ENCODE measurements at places on chromosomes 2 and 18.
A peak's percentile ranks its signal among the peaks of the same experiment; 100 is the strongest.

DNA sequence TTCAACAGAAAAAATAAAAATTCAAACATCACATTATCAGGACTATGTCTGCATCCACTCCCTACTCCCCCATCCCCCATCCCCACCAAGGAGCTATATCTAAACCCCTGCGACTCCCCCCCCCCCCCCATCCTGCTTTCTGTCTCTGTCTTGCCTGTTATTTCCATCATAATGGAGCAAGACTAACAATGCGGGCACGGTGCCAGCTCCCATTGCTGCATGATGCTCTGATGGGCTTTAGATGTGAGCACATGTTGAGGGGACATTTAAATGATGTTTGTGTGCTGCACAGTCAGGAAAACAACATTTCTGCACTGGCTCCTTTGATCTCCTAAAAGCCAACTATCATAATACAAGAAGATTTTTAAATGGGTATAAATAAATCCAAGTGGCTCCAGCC is 644.2 kb upstream of the SETBP1 start:
- DNase-seq = no peak

DNA sequence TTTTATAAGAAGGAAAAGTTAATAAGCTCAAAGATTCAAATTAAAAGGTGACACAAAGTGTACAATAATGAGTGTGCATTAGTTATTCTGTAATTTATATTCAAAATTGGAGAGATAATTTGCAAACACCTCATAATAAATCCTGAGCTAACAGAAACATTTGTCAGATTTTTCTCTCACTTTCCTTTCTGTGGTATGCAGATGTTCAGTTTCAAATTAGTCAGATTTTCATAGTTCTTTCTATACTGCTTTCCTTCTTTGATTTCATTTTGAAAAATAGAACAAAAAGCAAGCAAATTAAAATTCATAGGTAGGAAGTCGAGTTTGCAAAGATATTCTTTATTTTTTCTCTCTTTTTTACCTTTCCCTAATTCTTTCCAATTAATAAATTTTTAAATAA is 1420.1 kb upstream of the NXPH2 start:
- DNase-seq = no peak

DNA sequence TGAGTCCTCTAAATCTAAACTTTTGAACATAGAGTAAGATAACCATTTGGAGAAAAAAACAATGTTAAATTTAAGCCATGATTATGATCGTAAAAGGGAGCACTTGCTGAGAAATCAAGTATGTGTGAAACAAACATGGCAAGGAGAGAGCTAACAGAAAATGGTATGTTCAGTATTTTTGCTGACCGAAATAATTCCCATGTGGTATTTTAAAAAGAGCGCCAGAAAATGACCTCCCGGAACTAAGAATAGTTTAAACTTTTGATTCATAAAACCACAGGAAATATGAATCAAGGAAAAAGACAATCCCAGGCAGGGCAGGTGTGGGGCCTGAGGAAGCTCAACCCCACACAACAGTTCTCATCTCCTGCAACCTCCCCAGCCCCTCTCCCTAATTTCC is 74.2 kb downstream of the DOCK10 start:
- no peak for DNase-seq

DNA sequence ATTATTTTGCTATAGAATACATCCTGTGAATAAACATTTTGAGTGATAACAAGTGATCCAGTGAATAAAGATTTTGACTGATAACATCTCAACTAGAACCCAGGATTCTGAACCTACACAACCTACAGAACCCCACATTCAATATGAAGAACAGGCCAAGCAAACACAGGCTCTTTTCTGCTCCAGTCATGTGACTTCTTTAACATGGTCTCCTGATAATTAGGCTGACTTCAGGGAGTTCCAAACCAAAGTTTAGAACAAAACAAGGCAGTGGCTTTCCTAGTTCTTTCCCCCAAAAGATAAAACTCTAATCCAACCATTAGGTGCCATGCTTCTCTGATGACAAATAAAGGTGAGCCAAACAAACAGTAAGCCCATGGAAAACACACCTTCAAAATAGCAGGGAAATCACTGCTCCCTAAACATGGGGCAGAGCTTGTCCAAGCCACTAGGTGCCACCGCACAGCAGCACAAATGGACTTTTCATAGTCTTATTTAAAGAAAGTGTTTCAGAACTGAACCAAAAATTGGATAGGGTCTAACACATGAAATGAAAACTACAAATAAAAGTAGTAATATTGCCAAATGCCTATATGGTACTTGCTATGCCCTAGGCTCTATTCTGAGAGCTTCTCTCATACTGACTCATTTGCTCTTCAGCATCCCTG is 95.3 kb downstream of the EVA1A start:
- peak; percentile 9 for DNase-seq

DNA sequence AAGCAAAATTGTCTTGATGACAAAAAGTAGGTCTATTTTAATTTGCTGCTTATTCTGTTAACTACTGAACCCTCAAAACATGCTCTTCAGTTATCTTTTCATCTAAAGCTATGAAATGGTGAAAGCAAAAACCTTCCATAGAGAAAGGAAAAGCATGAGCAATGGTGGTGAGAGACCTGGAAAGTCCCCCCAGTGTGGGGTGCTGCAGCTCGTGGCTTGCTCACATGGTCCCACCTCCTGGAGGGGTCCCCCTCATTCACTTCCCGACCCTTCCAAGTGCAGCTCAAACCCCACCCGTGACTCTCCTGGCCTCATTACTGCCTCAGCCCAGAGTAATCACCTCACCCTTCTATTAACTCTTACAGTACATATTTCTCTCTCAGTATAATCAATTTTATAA is 301.8 kb upstream of the HNRNPA3 start:
- DNase-seq = no peak

- no peak for DNase-seq
Measured at GRCh38 chr2:64952511-64953482, 36.4 kb upstream of the SLC1A4 start.

DNA sequence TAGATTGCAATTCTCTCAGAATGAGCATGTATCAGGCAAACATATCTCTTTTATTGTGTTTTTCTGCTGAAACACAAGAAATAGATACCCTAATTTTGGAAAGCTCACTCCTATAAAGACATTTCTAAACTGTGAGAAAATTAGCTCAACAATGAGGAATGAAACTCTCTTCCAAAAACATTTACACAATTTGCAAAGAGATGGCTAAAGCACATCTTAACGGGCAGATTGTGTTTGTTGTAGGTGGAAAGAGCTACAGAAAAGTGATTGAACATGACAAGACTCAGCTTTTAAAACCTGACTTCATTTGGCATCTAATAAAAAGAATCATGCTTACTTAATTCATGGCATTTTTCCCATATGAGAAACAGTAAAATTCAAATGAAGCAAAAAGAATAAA is 175.0 kb upstream of the SLC39A10 start:
- no peak for DNase-seq

GRCh38 chr2:126679094-126679713 is 23.2 kb downstream of the GYPC start:
- no peak for DNase-seq

- DNase-seq = no peak
Measured at GRCh38 chr2:143504397-143504796, 375.2 kb downstream of the ARHGAP15 start.

DNA sequence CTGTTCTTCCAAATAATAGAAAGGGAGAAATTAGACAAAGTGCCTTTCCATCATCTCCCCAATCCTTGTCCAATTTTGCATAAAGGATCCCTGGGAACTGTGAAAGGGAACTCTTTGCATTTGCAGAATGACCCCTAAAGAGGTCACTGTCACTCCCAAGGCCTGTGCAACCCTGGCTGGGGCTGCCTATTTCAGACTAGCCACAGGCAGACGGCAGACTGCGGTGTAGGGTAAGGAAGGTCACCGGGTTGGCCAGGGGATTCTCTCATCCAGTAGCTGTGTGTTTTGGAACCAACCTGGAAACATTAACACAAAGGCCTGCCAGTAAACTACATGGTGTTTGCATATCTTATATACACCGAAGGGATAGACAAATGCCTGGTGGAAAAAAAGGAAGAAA is 818.7 kb downstream of the BCL11A start:
- DNase-seq = peak; percentile 22

DNA sequence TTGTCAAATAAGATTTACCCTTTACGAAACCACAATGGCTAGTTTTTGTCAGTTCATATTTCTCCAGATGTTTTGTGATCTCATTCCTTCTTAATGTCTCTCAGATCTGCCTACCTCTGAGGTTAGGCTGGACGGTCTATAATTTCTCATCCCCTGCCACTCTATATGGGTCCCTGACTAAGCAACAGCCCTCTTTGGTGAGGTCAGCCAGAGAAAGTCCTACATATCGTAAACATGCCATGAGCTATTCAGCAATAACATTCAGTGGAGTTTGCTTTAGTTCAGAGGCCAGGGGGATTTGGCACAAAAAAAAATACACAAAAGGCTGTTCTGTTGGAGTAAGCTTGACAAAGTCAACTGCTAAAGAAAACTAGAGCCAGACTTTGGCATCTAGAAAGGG is 192.1 kb upstream of the NCKAP5 start:
- DNase-seq = no peak

GRCh38 chr2:45729753-45730512 is 78.5 kb downstream of the PRKCE start:
- no peak for DNase-seq

DNA sequence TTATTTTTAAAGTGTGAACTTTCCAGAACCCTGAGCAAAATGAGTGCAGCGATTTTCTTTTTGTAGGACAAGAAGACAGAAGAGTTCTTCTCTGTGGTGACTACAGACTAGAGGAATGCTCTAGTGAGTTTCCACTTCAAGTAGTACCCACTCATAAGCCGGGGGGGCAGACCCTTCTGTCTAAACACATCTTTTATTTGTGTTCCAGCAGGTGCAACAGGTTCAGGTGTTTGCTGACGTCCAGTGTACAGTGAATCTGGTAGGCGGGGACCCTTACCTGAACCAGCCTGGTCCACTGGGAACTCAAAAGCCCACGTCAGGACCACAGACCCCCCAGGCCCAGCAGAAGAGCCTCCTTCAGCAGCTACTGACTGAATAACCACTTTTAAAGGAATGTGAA is 25.2 kb downstream of the PTRHD1 start:
- DNase-seq = no peak

GRCh38 chr18:58194028-58194427 is 150.0 kb downstream of the NEDD4L start:
- peak; percentile 50 for DNase-seq

GRCh38 chr2:36706021-36706876 is 9.7 kb downstream of the VIT start:
- no peak for DNase-seq

- peak; percentile 27 for DNase-seq
Measured at GRCh38 chr2:177799531-177799930, 273.0 kb downstream of the PDE11A start.

- no peak for DNase-seq
Measured at GRCh38 chr2:48075631-48076030, 169.3 kb upstream of the FBXO11 start.

GRCh38 chr2:241692448-241692847 is 5.8 kb upstream of the DTYMK start:
- DNase-seq = no peak

DNA sequence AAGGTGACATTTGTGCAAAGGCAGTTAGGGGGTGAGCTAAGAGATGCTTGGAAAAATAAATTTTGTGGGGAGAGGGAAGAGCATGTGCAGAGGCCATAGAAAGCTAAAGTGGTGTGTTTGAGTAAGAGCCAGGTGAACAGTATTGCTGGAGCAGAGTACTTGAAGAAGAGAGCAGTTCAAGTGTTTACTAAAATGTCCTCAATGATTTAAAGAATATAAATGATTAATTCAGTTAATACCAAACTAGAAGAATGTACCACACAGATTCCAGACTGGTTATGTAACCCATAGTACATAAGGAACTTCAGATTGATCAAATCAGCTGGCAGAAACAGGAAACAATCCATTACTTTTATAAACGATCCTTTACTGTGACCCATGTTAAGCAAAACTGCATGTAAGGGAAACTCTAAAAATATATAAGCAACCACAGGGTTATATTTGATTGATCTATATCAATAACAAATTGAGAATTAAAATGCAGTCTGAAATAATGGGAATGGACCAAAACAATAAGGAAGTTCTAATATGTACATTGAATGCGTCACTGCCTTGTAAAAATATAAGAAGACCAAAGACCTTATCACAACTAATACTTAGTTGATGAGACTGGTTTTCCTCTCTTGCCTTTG is 76.9 kb downstream of the LDAH start:
- no peak for DNase-seq

GRCh38 chr2:45833968-45834344 is 182.5 kb downstream of the PRKCE start:
- DNase-seq = no peak

DNA sequence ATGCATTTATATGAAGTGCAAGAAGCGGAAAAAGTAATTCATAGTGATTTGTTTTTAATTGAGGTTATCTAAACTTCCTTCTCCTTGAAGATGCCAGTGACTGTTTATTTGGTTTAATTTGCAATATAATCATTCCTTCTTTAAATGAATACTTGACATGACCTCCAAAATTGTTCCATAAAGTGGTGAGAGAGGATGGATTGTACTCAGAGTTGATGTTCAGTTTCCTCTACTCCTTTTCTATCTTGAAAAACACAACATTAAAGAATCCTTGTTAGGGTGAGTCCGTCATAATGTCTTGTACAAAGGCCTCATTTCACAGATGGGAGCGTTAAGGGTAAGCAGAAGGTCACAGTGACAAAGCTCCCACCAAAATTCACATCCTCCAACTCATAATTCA is 756.1 kb upstream of the KLHL29 start:
- no peak for DNase-seq

GRCh38 chr2:73109431-73110167 is 3.1 kb downstream of the RAB11FIP5 start:
- DNase-seq = no peak

DNA sequence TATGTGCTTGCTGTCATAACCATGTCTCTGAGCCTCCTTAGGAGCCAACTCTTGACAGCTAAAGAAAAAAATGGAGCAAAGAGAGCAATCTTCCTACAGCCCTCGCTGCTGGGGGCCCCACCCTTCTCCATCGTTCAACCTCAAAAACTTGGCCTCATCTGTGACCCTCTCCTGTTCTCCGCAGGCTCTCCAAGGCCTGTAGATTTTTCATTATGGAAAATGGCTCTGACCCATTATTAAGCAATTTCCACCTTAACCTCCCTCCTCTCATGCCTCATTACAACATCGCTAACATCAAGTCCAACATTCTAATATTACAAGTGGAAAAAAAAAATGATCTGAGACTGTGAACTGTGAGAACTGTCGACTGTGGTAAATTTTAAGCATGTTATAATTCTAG is 98.7 kb downstream of the SLC8A1 start:
- no peak for DNase-seq

DNA sequence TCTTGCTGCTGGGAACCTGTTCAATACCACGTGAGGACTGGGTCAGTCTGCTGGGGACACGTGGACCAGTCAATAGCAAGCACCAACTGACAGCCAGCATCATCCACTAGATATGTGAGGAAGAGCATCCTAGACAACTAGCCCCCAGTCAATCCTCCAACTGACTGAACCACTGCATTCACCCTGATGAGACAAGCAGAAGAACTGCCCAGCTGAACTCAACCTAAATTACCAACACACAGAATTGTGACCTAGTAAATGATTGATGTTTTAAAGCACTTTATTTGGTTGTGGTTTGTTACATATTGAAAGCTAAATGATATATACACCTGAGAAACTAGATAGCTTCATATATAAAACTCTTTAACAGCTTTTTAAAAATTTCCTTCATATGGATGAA is 15.7 kb downstream of the IRS1 start:
- no peak for DNase-seq

- no peak for DNase-seq
Measured at GRCh38 chr2:188291142-188291616, 495 bp upstream of the GULP1 start.

- no peak for DNase-seq
Measured at GRCh38 chr2:15889442-15890123, 50.8 kb upstream of the MYCN start.

All from NCI-H1092 (cell line).